ENCODE measurements at places on chromosomes 3 and 15. TPM values are rescaled to one million over a fixed set of nuclear protein-coding genes. Genes with fewer than 3 reads are reported as not detected.

DNA sequence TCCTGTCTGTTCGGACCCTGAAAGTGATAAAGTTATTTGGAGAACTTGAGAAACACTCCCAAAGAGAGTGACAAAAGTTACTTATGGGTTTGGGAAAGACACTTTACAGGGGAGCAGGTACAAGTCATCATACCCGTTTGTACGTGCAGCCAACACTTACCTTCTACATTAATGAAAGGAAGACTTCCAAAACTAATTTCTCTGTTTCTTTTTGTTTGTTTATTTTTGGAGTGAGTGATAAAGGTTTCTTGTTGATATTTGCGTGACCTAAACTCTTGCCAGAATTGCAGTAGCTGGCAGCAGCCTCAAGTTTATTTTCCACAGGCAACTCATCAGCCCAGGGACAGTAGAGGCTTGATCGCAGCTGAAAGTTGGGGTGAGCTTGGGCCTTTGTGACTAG, 8.4 kb downstream of the ABHD2 start:
- no peak for DNase-seq

DNA sequence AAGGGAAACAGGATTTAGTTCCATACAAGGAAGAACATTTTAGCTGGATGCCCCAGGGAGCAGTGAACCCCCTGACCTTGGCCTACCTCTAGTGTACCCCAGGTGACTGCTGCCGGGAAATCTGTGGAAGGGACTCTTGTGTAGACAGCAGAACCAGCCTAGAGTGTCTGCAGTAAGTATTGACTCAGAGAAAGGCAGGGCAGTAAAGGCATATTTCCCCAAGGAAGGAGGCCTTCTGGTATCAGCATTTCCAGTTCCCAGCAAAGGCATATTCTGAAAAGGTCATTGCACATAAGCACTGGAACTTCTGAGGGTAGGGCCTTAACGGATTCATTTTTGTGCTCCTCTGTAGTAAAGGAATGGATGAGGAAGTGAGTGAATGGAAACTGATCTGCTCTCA, 246.2 kb downstream of the FAM43A start:
- no peak for DNase-seq

GRCh38 chr3:184620475-184621119, 59.0 kb downstream of the EPHB3 start:
- no peak for DNase-seq

- no peak for DNase-seq
These were observed 202.8 kb downstream of the SV2B start for GRCh38 chr15:91302588-91303439.

DNA sequence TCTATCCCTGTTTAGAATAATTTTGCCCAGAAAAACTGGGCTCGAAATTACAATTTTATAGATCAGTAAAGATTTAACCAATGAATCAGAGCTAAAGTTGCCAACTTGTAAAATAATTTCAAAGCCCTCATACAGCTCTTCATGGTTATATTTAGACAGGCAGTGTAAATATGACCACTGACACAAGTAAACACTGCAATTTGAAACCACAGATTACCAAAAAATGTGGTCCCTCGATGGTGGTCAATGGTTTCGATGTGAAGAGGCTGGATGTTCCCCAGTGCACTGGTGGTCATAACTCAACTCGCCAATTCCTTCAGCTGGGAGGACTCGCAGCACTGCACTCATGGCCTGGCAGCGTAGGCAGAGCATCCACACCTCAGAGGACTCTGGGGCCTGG, 28.6 kb downstream of the LRTM1 start:
- DNase-seq: no peak

- no peak for DNase-seq
These were observed 36.7 kb downstream of the SRP14 start for GRCh38 chr15:40002295-40002694.

DNA sequence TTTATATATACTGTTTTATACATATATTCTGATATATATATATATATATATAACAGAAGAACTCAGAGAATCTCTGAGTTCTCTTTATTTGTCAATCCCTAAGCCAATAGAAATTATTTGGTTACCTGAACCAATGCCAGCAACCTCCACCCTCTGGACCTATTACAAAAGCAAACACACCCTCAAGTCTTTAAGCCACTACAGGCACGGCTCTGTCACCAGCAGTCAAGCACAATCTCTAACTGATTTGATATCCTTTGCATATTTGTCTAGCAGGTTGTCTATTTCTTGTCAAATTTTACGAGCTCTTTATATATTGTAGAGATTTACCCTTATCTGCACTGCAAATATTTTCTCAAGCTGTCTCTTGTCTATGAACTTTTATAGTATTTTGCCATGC, 66.6 kb upstream of the TOPAZ1 start:
- no peak for DNase-seq

PRR20G gene
- total RNA-seq: not detected

VEPH1 gene
- 0.23 TPM for total RNA-seq

PLA2G4E gene
- total RNA-seq: not detected

GPR62 gene
- total RNA-seq: not detected

GABRR3 gene
- total RNA-seq: not detected

PARL gene
- total RNA-seq: 102 TPM

GLT8D1 gene
- 30.1 TPM for total RNA-seq

SERINC4 gene
- 0.08 TPM for total RNA-seq

All from activated T-cell treated with anti-CD3 and anti-CD28 coated beads, Interleukin-2, amount 50 U/mL, for 4 hours (primary cell).